ENCODE measurements at places on chromosomes 1 and 21. TPM values are rescaled to one million over a fixed set of nuclear protein-coding genes. Genes with fewer than 3 reads are reported as not detected.

GRCh38 chr21:26177187-26177586 is 6.6 kb upstream of the APP start:
- no peaks in the 10 kb centered on the region for H3K27me3 ChIP-seq
- H3K27ac ChIP-seq = no peak overlapping the region
- no peaks in the 10 kb centered on the region for H3K36me3 ChIP-seq
- H3K4me3 ChIP-seq = no peak overlapping the region
- no peaks in the 10 kb centered on the region for H3K4me1 ChIP-seq

GRCh38 chr1:241605146-241605805 is 34.9 kb downstream of the CHML start:
- H3K36me3 ChIP-seq = no peaks in the 10 kb centered on the region
- DNase-seq = no peak
- no peaks in the 10 kb centered on the region for H3K27me3 ChIP-seq
- H3K27ac ChIP-seq = no peak overlapping the region
- H3K4me3 ChIP-seq = no peak overlapping the region

GRCh38 chr1:36829961-36830360 is 204.4 kb downstream of the GRIK3 start:
- H3K27ac ChIP-seq = no peak overlapping the region
- no peak for DNase-seq
- H3K27me3 ChIP-seq = peaks cover 31% of the 10 kb centered on the region
- no peak overlapping the region for H3K4me3 ChIP-seq
- H3K4me1 ChIP-seq = no peaks in the 10 kb centered on the region
- no peaks in the 10 kb centered on the region for H3K36me3 ChIP-seq

- H3K27me3 ChIP-seq = no peaks in the 10 kb centered on the region
- H3K27ac ChIP-seq = no peak overlapping the region
- no peak for DNase-seq
- no peaks in the 10 kb centered on the region for H3K36me3 ChIP-seq
- peaks cover 14% of the 10 kb centered on the region for H3K4me1 ChIP-seq
These were observed 10.5 kb downstream of the C1orf115 start for GRCh38 chr1:220700556-220701179.

DNA sequence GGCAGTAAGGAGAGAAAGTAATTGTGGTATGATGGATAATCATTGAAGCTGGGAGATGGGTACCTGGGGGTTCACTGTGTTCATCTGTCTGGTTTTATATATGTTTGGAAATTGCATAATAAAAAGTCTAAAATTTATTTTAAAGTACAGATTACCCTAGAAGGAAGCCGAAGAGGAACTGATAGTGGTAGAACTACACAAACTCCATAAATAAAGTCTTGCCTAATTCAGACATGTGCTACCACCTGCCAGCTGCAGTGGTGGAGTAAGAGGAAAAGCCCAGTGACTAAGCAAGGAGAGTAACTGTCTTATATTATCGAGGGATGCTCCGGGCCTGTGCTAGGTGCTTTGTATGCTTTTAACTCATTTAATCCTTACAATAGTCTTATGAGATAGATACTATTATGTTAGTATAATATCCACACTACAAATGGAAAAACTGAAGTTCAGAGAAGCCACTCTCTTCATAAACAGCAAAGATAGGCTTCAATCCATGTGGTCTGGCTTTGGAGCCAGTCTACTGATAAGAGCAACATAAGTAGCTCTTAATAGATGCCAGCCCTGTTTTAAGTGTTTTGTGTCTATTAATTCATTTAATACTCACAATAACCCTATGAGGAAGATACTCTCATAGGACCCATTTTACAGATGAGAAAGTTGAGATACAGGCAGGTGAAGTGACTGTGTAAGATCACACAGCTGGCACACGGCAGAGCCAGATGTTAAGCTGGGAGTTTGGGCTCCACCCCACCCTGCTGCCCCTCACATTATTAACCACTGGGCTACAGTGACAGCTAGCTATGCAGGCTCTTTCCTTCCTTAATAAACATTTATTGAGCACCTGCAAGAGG is 56.8 kb upstream of the HNRNPU start:
- DNase-seq = peak; percentile 12
- H3K27me3 ChIP-seq = no peaks in the 10 kb centered on the region
- no peak overlapping the region for H3K4me3 ChIP-seq
- H3K27ac ChIP-seq = no peak overlapping the region
- H3K36me3 ChIP-seq = no peaks in the 10 kb centered on the region
- peaks cover 21% of the 10 kb centered on the region for H3K4me1 ChIP-seq

DNA sequence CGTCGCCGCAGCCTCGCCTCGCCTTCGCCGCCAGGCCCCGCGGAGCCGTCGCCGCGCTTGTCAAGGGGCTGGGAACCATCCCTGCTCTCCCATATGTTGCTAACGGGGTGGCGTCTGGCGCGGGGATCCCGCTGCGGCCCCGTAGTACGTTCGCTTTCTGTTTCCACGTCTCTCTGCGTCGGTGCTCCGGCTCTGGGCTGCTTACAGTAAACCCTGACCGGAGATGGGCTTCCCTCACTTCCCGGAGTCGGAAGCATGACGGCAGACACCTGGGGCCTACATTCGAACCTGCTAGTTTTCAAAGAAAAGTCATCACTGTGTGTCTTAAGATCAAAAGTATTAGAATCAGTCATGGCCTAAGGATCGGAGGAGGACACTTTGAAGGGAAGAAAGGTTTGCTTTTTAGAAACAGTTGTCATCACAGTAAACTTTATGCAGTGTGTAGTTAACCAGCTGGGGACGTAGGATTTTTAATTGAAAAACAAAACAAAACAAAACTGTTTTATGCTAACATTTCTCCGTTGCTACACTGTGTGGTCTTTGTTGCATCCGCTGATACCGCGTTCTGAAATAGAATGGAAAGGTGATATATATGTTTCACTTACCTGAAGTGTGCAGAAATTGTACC is 69.0 kb downstream of the SLC35A3 start:
- no peaks in the 10 kb centered on the region for H3K27me3 ChIP-seq
- peaks cover 2% of the 10 kb centered on the region for H3K36me3 ChIP-seq
- peak overlapping the region; percentile 94 for H3K4me3 ChIP-seq
- DNase-seq = peak; percentile 69

DNA sequence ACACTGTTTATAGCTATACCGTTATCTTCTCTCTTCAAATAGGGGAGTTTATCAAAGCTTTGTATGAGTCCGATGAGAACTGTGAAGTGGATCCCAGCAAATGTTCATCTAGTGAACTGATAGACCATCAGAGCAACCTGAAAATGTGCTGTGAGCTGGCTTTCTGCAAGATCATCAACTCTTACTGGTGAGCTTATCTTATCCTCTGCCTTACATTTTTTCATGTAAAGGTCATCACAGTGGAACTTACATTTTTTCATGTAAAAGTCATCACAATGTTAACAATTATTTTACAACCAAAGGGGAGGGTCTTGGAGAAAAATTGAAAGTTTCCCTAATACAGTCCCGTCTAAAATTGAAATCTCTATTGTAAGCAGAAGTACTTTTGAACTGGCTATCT is 45.2 kb downstream of the CLEC20A start:
- DNase-seq = no peak
- H3K27me3 ChIP-seq = no peaks in the 10 kb centered on the region
- H3K36me3 ChIP-seq = peaks cover 9% of the 10 kb centered on the region
- H3K4me3 ChIP-seq = no peak overlapping the region
- H3K4me1 ChIP-seq = no peaks in the 10 kb centered on the region

DNA sequence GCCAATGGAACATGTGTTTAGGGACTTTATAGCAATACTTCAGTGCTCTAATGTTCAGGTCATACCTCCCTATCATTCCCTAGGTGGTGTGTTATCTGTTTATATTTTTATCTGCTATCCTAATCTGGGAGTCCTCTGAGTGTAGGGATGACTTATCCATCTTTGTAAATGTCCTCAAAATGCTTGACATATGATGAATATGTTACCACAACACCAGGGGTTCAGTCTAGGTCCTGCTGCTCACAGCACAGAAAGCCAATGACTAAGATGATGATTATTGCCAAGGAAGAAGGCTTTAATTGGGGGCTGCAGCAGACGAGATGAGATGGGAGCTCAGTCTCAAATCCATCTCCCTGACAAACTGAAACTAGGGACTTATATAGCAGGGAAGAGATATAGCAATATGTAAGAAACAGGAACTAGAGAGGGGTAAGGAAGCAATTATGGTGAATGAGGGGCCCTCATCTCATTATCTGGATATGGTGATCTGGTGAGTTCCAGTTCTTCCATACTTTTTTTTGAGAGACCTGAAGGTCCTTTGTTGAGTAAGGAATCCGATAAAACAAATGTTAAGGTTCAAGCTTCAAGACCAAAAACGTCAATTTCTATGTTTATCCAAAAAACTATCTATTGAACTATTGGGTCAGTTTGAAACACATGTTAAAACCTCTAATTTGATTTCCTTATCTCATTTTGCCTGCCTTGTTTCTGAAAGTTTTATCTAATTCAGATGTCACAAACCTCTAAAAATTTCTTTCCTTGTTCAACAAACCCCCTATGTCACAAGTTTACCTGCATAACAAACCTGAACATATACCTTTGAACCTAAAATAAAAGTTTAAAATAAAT is 256.7 kb upstream of the CACYBP start:
- no peak overlapping the region for H3K4me3 ChIP-seq
- no peaks in the 10 kb centered on the region for H3K27me3 ChIP-seq
- H3K36me3 ChIP-seq = no peaks in the 10 kb centered on the region
- no peak for DNase-seq
- H3K27ac ChIP-seq = no peak overlapping the region

- no peak overlapping the region for H3K4me3 ChIP-seq
- no peak for DNase-seq
- no peaks in the 10 kb centered on the region for H3K36me3 ChIP-seq
- no peaks in the 10 kb centered on the region for H3K4me1 ChIP-seq
These were observed 192.2 kb downstream of the TGFB2 start for GRCh38 chr1:218537122-218537913.

DNA sequence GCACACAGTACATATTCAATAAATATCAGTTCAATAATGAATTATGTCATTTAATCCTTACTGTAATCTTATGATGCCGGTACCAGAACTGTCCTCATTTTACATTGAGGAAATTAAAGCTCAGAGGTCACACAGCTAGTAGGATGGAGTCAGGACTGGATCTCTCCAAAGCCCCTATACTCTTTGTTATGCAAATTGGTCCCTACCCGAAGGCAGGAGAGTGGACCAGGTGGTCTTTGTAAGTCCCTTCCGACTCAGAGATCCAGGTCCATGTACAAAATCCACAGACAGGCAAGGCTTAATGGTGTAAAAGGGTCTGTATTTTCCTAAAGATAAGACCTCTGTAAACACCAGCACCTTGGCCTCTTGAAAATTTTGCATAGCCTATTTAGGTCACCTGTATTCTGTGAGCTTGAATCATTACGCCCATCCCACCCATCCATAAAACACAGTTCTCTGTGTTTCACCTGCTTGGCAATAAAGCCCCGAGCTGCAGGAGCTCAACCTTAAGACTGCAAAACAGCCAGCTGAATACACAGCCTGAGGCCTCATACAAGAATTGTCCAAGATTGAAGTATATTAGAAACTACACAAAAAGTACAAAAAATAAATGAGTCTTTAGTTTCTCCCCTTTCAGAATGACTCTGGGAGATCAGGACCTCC is 41.7 kb downstream of the PLXNA2 start:
- no peaks in the 10 kb centered on the region for H3K36me3 ChIP-seq
- DNase-seq = no peak
- H3K4me1 ChIP-seq = peaks cover 45% of the 10 kb centered on the region
- H3K27ac ChIP-seq = peak overlapping the region; percentile 77
- no peaks in the 10 kb centered on the region for H3K27me3 ChIP-seq

DNA sequence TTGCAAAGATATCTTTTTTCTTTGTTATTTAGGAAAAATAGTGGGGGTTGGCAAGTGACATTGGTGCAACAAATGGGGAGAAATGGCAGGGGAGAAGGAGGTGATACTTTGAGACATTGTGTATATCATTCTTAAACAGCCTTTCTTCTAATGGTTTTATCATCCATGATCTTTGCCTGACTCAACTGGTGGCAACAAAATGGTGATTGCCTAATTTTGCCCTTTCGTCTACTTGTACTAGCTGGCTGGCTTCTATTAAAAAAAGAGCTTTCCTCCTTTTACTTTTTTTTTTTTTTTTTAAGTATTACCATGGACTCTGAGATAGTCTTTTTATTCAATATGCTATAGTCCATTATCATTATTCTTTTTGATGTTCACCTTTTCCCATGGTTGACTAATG is 27.7 kb downstream of the DESI2 start:
- DNase-seq = no peak
- H3K27ac ChIP-seq = no peak overlapping the region
- no peaks in the 10 kb centered on the region for H3K27me3 ChIP-seq
- H3K36me3 ChIP-seq = no peaks in the 10 kb centered on the region
- no peaks in the 10 kb centered on the region for H3K4me1 ChIP-seq

GRCh38 chr1:193661385-193661784 is 475.0 kb upstream of the B3GALT2 start:
- no peak overlapping the region for H3K4me3 ChIP-seq
- no peak overlapping the region for H3K27ac ChIP-seq
- DNase-seq = no peak
- H3K4me1 ChIP-seq = no peaks in the 10 kb centered on the region
- H3K36me3 ChIP-seq = no peaks in the 10 kb centered on the region
- no peaks in the 10 kb centered on the region for H3K27me3 ChIP-seq

GRCh38 chr1:4267381-4268261 is 367.5 kb upstream of the C1orf174 start:
- no peaks in the 10 kb centered on the region for H3K36me3 ChIP-seq
- DNase-seq = no peak
- no peak overlapping the region for H3K4me3 ChIP-seq
- H3K27me3 ChIP-seq = no peaks in the 10 kb centered on the region

DNA sequence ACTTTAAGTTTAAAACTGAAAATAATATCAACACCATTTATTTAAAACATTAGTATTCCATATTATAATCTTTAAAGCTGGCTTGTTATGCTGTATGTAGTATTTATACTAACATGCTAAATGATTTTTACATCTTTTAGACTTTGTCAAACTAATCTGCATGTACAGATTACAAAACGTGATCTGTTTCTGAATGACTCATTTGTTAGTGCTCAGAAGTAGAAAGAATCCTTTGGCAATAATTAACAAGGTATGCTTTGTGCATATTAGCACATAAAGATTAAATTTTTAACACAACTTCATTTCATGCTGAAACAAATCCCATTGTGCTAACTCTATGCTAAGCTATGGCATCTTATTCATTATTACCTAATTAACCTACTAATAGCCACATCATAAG is 242.4 kb downstream of the BARHL2 start:
- H3K4me1 ChIP-seq = no peaks in the 10 kb centered on the region
- no peaks in the 10 kb centered on the region for H3K27me3 ChIP-seq
- no peak overlapping the region for H3K27ac ChIP-seq
- DNase-seq = no peak

GNB1 gene
- total RNA-seq = 127 TPM

CCDC30 gene
- total RNA-seq = 2.9 TPM

LIPI gene
- total RNA-seq = not detected

GCSAML gene
- 0.08 TPM for total RNA-seq

C1orf116 gene
- total RNA-seq = 0.60 TPM

PIGR gene
- total RNA-seq = 0.42 TPM

GPR52 gene
- total RNA-seq = 0.69 TPM

ZSWIM5 gene
- 0.39 TPM for total RNA-seq

RGS7 gene
- not detected for total RNA-seq

VHLL gene
- total RNA-seq = not detected

LRRC38 gene
- 1.5 TPM for total RNA-seq

CLSTN1 gene
- total RNA-seq = 52.1 TPM

TENT5C gene
- total RNA-seq = 21.6 TPM

Measured in heart left ventricle (tissue), 16 donors.